Astrocyte (in vitro differentiated cells and primary cell): ENCODE measurements at places on chromosomes 5 and 9.

GRCh38 chr5:57791875-57792274 lies 309.3 kb upstream of the ACTBL2 start:
- no peak for DNase-seq

DNA sequence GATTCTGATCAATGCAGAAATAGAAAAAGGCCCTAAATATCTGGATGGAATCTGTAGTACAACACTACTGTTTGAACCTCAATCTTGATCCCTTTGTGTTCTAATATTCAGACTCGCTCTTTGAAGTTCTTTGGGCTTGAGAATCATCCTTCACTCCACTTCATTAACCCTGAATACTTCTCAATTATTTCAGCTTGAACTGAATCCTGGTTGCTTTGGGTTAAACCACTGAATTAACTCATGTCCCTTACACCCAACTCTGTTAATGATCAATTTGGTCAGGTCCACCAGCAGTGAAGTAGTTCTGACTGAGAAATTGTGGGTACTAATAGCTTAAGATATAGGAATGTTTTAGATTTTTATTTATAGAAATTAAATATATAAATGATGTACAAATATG lies 1707.2 kb upstream of the ACO1 start:
- DNase-seq, result no peak

DNA sequence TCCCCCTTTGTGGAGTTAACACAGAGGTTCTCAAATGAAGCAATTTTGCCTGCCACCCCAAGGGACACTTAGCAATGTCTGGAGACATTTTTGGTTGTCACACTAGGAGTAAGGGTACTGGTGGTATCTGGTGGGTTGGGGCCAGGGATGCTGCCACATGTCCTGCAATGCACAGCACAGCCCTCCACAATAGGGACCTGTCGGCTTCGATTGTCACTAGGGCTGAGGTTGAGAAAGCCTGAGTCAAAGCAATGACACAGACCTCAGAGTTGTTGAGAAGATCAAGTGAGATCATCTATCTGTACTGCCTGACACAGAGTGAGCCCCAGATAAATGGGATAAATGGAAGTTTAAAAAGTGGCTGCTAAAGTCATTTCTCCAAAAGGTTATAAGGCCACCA lies 249.2 kb upstream of the KLF4 start:
- peak; percentile 26 for DNase-seq

DNA sequence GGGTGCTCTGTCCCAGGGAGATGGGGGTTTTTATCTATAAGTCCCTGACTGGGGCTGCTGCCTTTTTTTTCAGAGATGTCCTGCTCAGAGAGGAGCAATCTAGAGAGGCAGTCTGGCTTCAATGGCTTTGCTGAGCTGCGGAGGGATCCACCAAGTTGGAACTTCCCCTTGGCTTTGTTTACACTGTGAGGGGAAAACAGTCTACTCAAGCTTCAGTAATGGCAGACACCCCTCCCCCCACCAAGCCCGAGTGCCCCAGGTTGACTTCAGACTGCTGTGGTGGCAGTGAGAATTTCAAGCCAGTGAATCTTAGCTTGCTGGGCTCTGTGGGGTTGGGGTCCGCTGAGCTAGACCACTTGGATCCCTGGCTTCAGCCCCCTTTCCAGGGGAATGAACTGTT lies 375.8 kb downstream of the RAB3C start:
- DNase-seq, result no peak
